Posterior vena cava (tissue), 2 donors: ENCODE measurements at places on chromosomes 7 and 10. TPM values are rescaled to one million over a fixed set of nuclear protein-coding genes. Genes with fewer than 3 reads are reported as not detected.

Gene GPC2
- total RNA-seq: 1.2 TPM

Gene ARMS2
- total RNA-seq: not detected

Gene COL1A2
- total RNA-seq: 780 TPM

Gene ALOX5
- total RNA-seq: 46.5 TPM

Gene INMT
- total RNA-seq: 83.8 TPM

Gene ZNF804B
- total RNA-seq: not detected

Gene SCIN
- 0.29 TPM for total RNA-seq

Gene NYAP1
- total RNA-seq: 0.86 TPM

Gene FAM131B
- 1.1 TPM for total RNA-seq

Gene OR2A5
- total RNA-seq: not detected

Gene ASIC3
- total RNA-seq: 1.4 TPM

Gene C7orf57
- total RNA-seq: not detected

Gene IFIT1B
- total RNA-seq: 0.14 TPM

Gene RNF148
- 1.1 TPM for total RNA-seq

Gene GNB2
- total RNA-seq: 173 TPM

Gene ASAH2B
- total RNA-seq: 2.8 TPM

Gene PRKCQ
- total RNA-seq: 0.74 TPM

Gene SLC18A3
- total RNA-seq: not detected

Gene BMPER
- total RNA-seq: 7.1 TPM

Gene CTTNBP2
- 7.9 TPM for total RNA-seq

Gene POLR2J2
- total RNA-seq: 7.5 TPM

Gene ACTR3C
- total RNA-seq: 1.00 TPM

Gene LRRN3
- total RNA-seq: 1.3 TPM

Gene BHLHA15
- total RNA-seq: not detected

Gene HOXA10
- 8.9 TPM for total RNA-seq

Gene SPDYE1
- total RNA-seq: not detected
